ENCODE measurements at places on chromosomes 5 and 9. TPM values are rescaled to one million over a fixed set of nuclear protein-coding genes. Genes with fewer than 3 reads are reported as not detected.

DNA sequence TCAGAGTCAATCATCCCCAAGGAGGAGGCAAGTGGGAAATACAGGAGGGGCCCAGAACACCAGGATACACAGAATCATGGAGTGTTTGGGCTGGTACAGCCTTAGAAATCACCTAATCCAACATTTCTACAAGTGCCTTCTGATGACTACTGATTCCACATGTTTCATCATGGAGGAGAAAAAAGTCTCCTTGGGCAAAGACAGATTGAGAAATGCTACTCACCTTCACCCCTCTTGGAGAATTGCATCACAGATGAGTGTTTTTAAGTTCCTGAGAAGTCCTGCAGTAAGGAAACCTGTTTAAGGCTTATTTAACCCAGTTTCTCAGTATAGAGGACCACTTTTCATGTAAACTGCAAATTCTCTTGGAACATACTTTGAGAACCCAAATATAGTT, 2.2 kb upstream of the SLIT3 start:
- no peak for DNase-seq

DNA sequence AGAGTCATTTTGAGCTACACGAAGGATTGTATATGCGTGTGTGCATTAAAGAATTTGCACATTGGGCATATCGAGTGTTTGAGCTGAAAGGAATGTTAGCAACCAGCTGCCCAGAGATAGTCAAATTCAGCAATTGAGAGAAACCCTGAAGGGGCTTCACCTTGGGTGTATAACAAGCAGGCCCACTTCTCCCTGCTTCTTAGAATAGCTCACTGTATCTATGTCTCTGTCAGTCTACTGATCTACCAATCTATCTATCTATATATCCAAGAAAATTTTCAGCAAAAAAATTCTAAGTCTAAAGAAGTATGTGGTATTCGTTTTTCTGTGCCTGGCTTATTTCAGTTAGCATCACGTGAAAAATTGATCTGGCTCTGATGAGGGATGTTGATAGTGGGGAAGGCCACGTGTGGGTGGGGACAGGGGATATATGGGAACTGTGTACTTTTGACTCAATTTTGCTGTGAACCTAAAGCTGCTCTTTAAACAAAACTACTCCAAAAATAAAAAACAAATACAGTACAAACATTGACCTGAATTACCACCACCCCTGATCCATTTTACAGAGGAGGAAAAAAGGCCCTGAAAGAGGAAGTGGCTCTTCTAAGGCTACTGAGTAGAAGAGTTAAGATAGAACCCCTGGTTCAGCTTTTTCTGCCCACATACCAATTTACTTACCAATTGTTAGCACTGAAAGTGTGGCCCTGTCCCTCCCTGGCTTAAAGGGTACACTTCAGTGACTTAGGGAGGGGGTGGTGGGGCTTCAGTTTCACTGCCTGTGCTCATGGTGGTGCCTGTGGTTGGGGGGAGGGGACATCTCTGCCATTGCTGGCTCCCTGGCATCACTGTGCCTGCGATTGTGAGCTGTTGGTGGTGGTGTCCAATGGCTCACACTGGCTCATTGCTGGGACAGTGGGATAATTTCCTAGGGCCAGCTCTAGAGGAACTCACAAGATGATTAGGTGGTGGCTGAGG, 141.8 kb downstream of the DOCK2 start:
- DNase-seq, result no peak

DNA sequence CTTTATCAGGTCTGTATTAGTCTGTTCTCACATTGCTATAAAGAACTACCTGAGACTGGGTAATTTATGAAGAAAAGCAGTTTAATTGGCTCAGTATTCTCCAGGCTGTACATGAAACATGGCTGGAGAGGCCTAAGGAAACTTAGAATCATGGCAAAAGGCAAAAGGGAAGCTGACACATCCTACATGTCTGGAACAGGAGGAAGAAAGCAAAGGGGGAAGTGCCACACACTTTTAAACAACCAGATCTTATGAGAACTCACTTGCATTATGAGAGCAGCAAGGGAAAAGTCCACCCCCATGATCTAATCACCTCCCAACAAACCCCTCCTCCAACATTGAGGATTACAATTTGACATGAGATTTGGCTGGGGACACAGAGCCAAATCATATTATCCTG, 132.1 kb downstream of the PCSK1 start:
- DNase-seq, result no peak

- DNase-seq, result no peak
These were observed 459.6 kb downstream of the ACTL7B start for GRCh38 chr9:108396193-108396592.

- peak; percentile 69 for DNase-seq
These were observed 32.2 kb downstream of the IER5L start for GRCh38 chr9:129145841-129146292.

GRCh38 chr9:91758491-91758981, 191.5 kb downstream of the ROR2 start:
- no peak for DNase-seq

- DNase-seq, result no peak
These were observed 100.8 kb downstream of the TMC1 start for GRCh38 chr9:72622186-72622585.

GRCh38 chr9:91298311-91298710, 63.4 kb downstream of the AUH start:
- no peak for DNase-seq

DNA sequence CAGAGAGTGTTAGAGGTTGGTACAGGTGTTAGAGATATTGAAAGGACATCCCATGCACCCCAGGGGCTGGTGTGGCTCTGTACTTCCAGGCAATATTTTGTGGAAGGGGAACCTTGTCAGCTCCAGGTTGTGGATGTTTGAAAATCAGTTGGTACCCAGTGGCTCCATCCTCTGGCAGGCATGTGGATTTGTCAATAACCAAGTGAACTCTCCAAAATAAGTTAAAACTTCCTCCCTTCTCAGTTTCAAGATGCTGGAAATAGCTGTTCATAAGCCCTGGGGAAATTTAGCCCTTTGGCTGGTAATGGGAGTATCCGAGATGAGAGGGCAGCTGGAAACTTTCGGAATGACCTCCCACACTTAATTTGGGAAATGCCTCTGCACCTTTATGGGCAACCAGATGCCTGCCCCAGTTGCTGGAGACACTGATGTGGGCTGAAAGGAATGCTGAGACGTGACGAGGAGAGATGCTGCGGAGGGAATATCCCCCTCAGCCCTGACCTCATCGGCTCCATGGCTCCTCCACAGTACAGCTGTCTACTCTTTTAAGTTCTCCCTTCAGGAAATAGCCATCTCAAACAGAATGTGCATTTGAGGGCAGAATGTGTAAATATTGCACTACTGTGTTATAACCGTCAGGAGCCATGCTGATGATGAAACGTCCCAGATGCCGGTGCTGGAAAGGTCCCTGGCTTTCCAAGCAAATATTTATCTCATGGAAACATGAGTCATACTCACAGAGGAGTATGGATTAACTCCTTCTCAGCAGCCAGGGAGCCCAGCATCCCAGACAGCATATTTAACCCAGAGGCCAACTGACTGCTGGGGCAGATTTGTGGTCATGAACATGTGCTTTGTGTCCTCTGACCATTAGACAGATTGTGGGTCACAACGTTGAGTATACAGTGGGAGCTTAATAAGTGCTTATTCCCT, 29.5 kb downstream of the TGFBI start:
- peak; percentile 69 for DNase-seq

DNA sequence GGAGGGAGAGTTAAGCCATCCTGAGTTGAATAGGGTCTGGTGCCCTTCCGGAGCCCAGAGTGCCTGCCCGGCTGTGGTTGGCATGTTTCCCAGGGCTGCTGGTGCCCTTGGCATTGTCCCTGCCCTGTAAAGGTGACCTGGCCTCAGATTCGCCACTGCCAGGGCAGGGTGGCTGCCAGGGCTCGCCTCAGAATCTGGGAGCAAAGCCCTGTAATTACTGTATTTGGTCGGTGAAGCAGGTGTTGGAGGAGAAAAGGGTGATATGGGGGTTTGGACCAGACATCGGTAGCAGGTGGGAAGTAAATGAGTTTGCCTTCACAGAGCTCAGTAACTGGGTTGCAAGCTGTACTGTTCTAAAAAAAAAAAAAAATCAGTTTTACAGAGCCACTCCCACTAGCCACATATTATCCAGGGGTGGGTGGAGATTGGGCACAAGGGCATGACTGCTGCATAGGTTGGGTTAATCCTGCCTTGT, 47.6 kb downstream of the RGS3 start:
- DNase-seq, result peak; percentile 62

GRCh38 chr5:38538161-38538560, 18.3 kb downstream of the LIFR start:
- no peak for DNase-seq

GRCh38 chr5:114201332-114201731, 160.5 kb upstream of the KCNN2 start:
- no peak for DNase-seq

- no peak for DNase-seq
These were observed 7.2 kb upstream of the ADGRV1 start for GRCh38 chr5:90551376-90551775.

GRCh38 chr5:155727512-155728145, 599.3 kb upstream of the SGCD start:
- DNase-seq, result no peak

GRCh38 chr5:77627869-77628674, 10.4 kb downstream of the OTP start:
- no peak for DNase-seq

- DNase-seq, result no peak
These were observed 226.5 kb downstream of the GLIS3 start for GRCh38 chr9:4073371-4073770.

NUTM2F gene
- total RNA-seq, result not detected

GRIN1 gene
- not detected for total RNA-seq

SLC4A9 gene
- not detected for total RNA-seq

TLN1 gene
- 275 TPM for total RNA-seq

GABRG2 gene
- total RNA-seq, result not detected

C5orf58 gene
- total RNA-seq, result 1.1 TPM

DOK3 gene
- 0.74 TPM for total RNA-seq

NR2F1 gene
- total RNA-seq, result 0.80 TPM

FGF1 gene
- 55.0 TPM for total RNA-seq

ANGPTL2 gene
- total RNA-seq, result 43.1 TPM

CDH6 gene
- total RNA-seq, result 7.5 TPM

IRX1 gene
- not detected for total RNA-seq

Measured in heart right ventricle (tissue), 16 donors.